Neural crest cell (in vitro differentiated cells): ENCODE measurements at places on chromosomes 7 and 10. TPM values are rescaled to one million over a fixed set of nuclear protein-coding genes. Genes with fewer than 3 reads are reported as not detected.

Gene KEL
- 1.4 and 1.7 TPM in 2 replicates for total RNA-seq

DNA sequence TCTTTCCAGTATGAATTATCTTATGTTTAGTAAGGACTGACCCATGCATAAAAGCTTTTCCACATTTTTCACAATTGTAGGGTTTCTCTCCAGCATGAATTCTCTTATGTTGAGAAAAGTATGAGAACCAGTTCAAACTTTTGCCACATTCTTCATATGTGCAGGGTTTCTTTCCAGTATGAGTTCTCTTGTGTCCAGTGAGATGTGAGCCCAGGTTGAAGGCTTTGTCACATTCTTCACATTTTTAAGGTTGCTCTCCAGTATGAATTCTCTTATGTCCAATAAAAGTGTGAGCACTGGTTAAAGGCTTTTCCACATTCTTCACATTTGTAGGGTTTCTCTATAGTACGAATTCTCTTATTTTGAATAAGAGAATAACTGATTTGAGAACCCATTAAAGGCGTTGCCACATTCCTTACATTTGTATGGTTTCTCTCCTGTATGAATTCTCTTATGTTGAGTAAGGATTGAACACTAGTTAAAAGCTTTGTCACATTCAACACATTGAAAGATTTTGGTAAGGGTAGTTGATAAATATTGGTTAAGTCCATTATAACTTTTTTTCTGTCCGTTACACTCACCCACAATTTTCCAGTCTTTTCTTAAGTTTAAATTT is 911.0 kb upstream of the ZNF722 start:
- no peaks in the 10 kb centered on the region for H3K4me1 ChIP-seq
- no peak overlapping the region for H3K4me3 ChIP-seq
- no peaks in the 10 kb centered on the region for H3K27me3 ChIP-seq
- H3K36me3 ChIP-seq = peaks cover 27% of the 10 kb centered on the region
- no peak for DNase-seq
- no peak overlapping the region for H3K27ac ChIP-seq

Gene SRRM3
- total RNA-seq = 4.6 and 4.9 TPM in 2 replicates

DNA sequence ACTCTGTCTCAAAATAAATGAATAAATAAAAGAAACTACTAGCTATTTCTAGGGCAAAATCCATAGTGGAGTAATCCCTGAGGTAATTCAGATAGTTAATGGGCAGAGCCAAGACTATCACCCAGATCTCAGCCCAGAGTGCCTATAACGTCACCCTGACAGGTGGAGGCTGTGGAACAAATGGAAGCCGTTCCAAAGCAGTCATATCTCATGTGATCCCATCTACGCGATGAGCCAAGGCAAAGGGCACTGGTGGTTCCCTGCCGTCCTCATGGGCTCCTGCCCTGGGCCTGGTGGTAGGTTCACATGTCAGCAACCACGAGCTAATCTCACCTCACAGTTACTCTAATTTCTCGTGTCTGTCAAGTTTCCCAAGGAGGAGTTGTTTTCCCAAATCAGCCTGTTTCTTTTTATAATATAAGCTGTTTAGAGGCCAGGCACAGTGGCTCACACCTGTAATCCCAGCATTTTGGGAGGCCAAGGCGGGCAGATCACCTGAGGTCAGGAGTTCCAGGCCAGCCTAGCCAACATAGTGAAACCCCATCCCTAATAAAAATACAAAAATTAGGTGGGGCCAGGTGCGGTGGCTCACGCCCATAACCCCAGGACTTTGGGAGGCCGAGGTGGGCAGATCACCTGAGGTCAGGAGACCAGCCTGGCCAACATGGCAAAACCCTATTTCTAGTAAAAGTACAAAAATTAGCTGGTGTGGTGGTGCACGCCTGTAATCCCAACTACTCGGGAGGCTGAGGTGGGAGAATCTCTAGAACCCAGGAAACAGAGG is 22.5 kb upstream of the ASCC1 start:
- no peak overlapping the region for H3K4me3 ChIP-seq
- peaks cover 3% of the 10 kb centered on the region for H3K36me3 ChIP-seq
- DNase-seq = no peak
- peaks cover 26% of the 10 kb centered on the region for H3K4me1 ChIP-seq
- H3K27me3 ChIP-seq = no peaks in the 10 kb centered on the region

DNA sequence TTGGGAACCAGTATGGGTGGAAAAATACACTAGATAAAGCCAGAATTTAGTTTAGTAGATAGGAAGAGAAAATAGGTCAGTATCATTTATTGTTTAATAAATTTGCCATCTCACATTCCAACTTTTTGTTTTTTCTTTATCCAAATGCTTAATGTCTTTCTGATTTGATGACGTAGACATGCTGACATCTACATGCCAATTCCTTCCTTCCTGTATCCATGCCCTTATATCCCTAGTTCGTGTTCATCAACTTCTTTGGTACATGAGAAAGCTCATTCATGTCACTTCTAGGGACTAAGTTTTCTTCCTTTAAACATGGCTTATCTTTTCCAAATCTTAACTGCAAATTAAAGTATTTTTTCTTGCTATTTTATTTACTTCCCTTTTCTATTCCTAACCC is 30.5 kb upstream of the ING3 start:
- H3K4me1 ChIP-seq = no peaks in the 10 kb centered on the region
- no peak overlapping the region for H3K4me3 ChIP-seq

GRCh38 chr10:50324680-50325393 is 73.5 kb upstream of the ASAH2 start:
- H3K27me3 ChIP-seq = no peaks in the 10 kb centered on the region
- no peak overlapping the region for H3K4me3 ChIP-seq
- no peak for DNase-seq
- peaks cover 8% of the 10 kb centered on the region for H3K4me1 ChIP-seq
- no peak overlapping the region for H3K27ac ChIP-seq

- H3K27me3 ChIP-seq = peaks cover 31% of the 10 kb centered on the region
- H3K27ac ChIP-seq = no peak overlapping the region
- no peaks in the 10 kb centered on the region for H3K36me3 ChIP-seq
- peaks cover 39% of the 10 kb centered on the region for H3K4me1 ChIP-seq
Measured at GRCh38 chr10:61897671-61898434, 3.6 kb upstream of the ARID5B start.

DNA sequence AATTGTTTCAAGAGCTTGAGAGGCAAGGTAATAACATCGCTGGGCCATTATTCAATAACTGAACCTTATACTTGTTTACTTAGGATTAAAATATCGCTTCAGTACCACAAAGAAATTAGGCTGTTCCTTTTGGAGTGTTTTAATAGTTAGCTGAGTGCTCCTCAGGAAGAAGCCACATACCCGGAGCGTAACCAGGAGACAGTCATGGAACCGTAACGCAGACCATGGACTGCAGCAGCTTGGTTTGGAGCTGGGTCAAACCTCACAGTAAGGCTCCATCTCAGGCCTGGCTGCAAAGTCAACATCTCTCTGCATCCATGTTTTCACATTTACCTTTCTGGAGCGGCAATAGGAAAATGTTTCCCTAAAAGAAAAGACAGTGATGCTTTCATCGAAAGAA is 599.0 kb downstream of the TNS3 start:
- H3K4me1 ChIP-seq = peaks cover 13% of the 10 kb centered on the region
- peak overlapping the region; percentile 91 for H3K27ac ChIP-seq
- DNase-seq = peak; percentile 7
- H3K27me3 ChIP-seq = no peaks in the 10 kb centered on the region
- H3K4me3 ChIP-seq = no peak overlapping the region

DNA sequence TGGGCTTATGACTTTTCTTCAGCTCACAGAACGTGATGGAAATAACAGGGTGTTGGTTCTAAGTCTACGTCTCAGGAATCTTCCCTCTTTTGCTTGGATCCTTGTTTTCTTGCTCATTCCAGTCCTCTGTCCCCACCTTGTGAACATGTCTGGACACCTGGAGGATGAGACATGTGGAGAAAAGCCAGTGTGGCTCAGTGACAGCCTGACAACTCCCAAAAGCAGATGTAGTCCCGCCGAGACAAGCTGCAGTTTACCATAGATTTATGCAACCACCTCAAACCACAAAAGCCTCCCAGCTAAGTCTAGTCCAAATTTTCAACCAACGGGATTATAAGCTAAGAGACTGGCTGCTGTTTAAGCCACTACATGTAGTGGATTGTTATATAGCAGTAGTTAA is 476.1 kb downstream of the SH2D4B start:
- H3K36me3 ChIP-seq = no peaks in the 10 kb centered on the region
- no peak overlapping the region for H3K27ac ChIP-seq
- no peak for DNase-seq
- H3K4me1 ChIP-seq = peaks cover 2% of the 10 kb centered on the region
- no peak overlapping the region for H3K4me3 ChIP-seq
- no peaks in the 10 kb centered on the region for H3K27me3 ChIP-seq

- H3K27ac ChIP-seq = peak overlapping the region; percentile 16
- H3K36me3 ChIP-seq = peaks cover 24% of the 10 kb centered on the region
- H3K4me3 ChIP-seq = peak overlapping the region; percentile 35
- no peaks in the 10 kb centered on the region for H3K27me3 ChIP-seq
- peaks cover 51% of the 10 kb centered on the region for H3K4me1 ChIP-seq
Measured at GRCh38 chr7:95430864-95431263, 4.0 kb downstream of the PON2 start.

GRCh38 chr7:71144963-71145362 is 13.0 kb downstream of the GALNT17 start:
- H3K36me3 ChIP-seq = peaks cover 14% of the 10 kb centered on the region
- H3K27me3 ChIP-seq = no peaks in the 10 kb centered on the region
- H3K27ac ChIP-seq = no peak overlapping the region
- no peak for DNase-seq
